ENCODE measurements at places on chromosomes 1 and 21. TPM values are rescaled to one million over a fixed set of nuclear protein-coding genes. Genes with fewer than 3 reads are reported as not detected.

THRAP3 gene
- 84.0 TPM for polyA plus RNA-seq

SYTL1 gene
- 0.67 TPM for polyA plus RNA-seq

PTPRC gene
- 8.0 TPM for polyA plus RNA-seq

DDR2 gene
- polyA plus RNA-seq, result 12.5 TPM

CD1E gene
- not detected for polyA plus RNA-seq

SPRR2G gene
- 0.39 TPM for polyA plus RNA-seq

OR2T1 gene
- not detected for polyA plus RNA-seq

CTSE gene
- polyA plus RNA-seq, result not detected

IL24 gene
- 0.29 TPM for polyA plus RNA-seq

WNT2B gene
- 3.5 TPM for polyA plus RNA-seq

IQCC gene
- 8.7 TPM for polyA plus RNA-seq

LRRC39 gene
- 5.3 TPM for polyA plus RNA-seq

TRABD2B gene
- 1.2 TPM for polyA plus RNA-seq

SPRR5 gene
- not detected for polyA plus RNA-seq

CD84 gene
- polyA plus RNA-seq, result 6.0 TPM

OR2T35 gene
- not detected for polyA plus RNA-seq

SLFNL1 gene
- 1.4 TPM for polyA plus RNA-seq

PLA2G2F gene
- not detected for polyA plus RNA-seq

S100A7A gene
- polyA plus RNA-seq, result not detected

LCE1A gene
- polyA plus RNA-seq, result not detected

HS2ST1 gene
- 27.2 TPM for polyA plus RNA-seq

KCNH1 gene
- 3.9 TPM for polyA plus RNA-seq

PYHIN1 gene
- not detected for polyA plus RNA-seq

PCSK9 gene
- polyA plus RNA-seq, result 1.1 TPM

FMO4 gene
- 3.7 TPM for polyA plus RNA-seq

GUCA2B gene
- not detected for polyA plus RNA-seq

MIXL1 gene
- 1.1 TPM for polyA plus RNA-seq

PRDM16 gene
- 6.5 TPM for polyA plus RNA-seq

CYP2J2 gene
- 4.5 TPM for polyA plus RNA-seq

UBL4B gene
- not detected for polyA plus RNA-seq
